ENCODE measurements at places on chromosomes 2 and 18. TPM values are rescaled to one million over a fixed set of nuclear protein-coding genes. Genes with fewer than 3 reads are reported as not detected.

Gene ADD2
- total RNA-seq: 1.9 TPM

DNA sequence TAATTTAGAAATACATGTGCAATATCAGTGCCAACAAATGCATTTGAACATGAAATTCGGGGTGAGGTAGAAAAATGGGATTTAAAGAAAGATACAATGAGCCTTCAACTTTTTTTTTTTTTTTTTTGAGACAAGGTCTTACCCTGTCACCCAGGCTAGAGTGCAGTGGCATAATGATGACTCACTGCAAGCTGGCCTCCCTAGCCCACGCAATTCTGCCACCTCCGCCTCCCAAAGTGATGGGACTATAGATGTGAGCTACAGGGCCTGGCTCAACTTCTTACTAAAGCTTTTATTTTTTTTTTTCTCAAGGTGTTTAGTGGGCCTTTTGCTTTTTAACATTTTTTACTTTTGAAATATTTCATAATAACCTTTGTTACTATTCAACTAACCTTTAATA lies 365.6 kb downstream of the LRRTM4 start:
- H3K27ac ChIP-seq: no peak overlapping the region
- no peaks in the 10 kb centered on the region for H3K36me3 ChIP-seq
- no peaks in the 10 kb centered on the region for H3K4me1 ChIP-seq
- no peak for DNase-seq
- H3K4me3 ChIP-seq: no peak overlapping the region

DNA sequence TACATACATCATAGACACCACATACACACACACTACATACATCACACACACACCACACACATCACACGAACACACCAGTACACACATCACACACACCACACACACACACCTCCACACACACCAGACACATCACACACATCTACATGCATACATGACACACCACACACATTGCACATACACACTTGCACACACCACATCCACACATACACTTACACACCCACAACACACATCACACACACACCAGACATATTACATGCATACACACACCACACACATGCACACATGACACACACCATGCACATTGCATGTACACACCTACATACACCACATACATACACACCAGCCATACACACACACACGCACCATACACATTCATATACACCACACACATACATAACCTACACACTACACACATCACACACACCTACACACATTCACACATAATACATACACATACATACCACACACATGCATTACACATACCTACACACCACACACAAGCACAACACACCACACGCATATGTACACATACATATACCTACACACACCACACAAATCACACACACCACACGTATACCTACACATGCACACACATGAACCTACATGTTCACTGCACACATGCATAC lies 156.5 kb downstream of the NDUFA10 start:
- no peaks in the 10 kb centered on the region for H3K4me1 ChIP-seq
- H3K36me3 ChIP-seq: no peaks in the 10 kb centered on the region
- no peaks in the 10 kb centered on the region for H3K27me3 ChIP-seq
- DNase-seq: no peak
- H3K27ac ChIP-seq: no peak overlapping the region
- H3K4me3 ChIP-seq: no peak overlapping the region

- no peaks in the 10 kb centered on the region for H3K27me3 ChIP-seq
- DNase-seq: no peak
- no peak overlapping the region for H3K4me3 ChIP-seq
- H3K27ac ChIP-seq: no peak overlapping the region
Measured at GRCh38 chr2:167652401-167652800, 595.0 kb downstream of the STK39 start.

- no peak overlapping the region for H3K27ac ChIP-seq
- DNase-seq: no peak
- no peaks in the 10 kb centered on the region for H3K27me3 ChIP-seq
- H3K4me1 ChIP-seq: no peaks in the 10 kb centered on the region
Measured at GRCh38 chr18:72233106-72233505, 311.0 kb downstream of the CBLN2 start.

All from thyroid gland (tissue), 4 donors.